ENCODE measurements at places on chromosomes 3 and 15. TPM values are rescaled to one million over a fixed set of nuclear protein-coding genes. Genes with fewer than 3 reads are reported as not detected.
A peak's percentile ranks its signal among the peaks of the same experiment; 100 is the strongest.

GRCh38 chr15:67945951-67946700 is 106.3 kb upstream of the RNU6-1 start:
- peak overlapping the region; percentile 21 for H3K4me3 ChIP-seq
- peak overlapping the region; percentile 25 for H3K27ac ChIP-seq
- no peaks in the 10 kb centered on the region for H3K36me3 ChIP-seq
- no peaks in the 10 kb centered on the region for H3K27me3 ChIP-seq

MFSD1 gene
- 7.1 TPM for polyA plus RNA-seq

DNA sequence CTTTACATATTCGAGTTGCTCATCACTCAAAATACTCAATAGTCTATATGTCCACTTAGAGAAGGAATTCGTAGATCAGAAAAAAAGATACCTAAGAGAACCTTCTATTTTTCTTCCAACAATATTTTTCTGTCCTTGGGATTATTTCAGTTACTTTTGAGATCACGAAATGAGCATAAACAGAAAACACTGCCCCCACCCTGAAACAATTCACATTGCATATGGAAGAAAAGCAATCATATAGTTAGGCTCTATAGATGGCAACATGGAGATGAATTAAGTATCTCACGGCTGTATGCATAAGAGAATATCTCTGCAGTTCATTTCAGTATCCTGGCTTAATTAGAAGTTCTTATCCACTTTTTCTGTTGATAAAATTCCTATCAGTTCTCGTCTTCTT is 391.1 kb downstream of the FGF12 start:
- no peak overlapping the region for H3K4me3 ChIP-seq
- H3K27ac ChIP-seq = no peak overlapping the region
- no peaks in the 10 kb centered on the region for H3K27me3 ChIP-seq

- DNase-seq = no peak
- no peak overlapping the region for H3K4me3 ChIP-seq
- H3K4me1 ChIP-seq = peaks cover 12% of the 10 kb centered on the region
- H3K27ac ChIP-seq = no peak overlapping the region
- H3K36me3 ChIP-seq = no peaks in the 10 kb centered on the region
Measured at GRCh38 chr3:133672461-133672860, 10.7 kb upstream of the TOPBP1 start.

- H3K36me3 ChIP-seq = no peaks in the 10 kb centered on the region
- H3K4me3 ChIP-seq = no peak overlapping the region
- H3K27me3 ChIP-seq = no peaks in the 10 kb centered on the region
Measured at GRCh38 chr3:159378396-159379194, 576.7 kb downstream of the MFSD1 start.

GRCh38 chr15:98326804-98327203 is 321.5 kb upstream of the IGF1R start:
- H3K4me3 ChIP-seq = no peak overlapping the region
- H3K4me1 ChIP-seq = no peaks in the 10 kb centered on the region
- H3K36me3 ChIP-seq = peaks cover 5% of the 10 kb centered on the region
- H3K27me3 ChIP-seq = no peaks in the 10 kb centered on the region
- H3K27ac ChIP-seq = no peak overlapping the region

Data from H1 (cell line).